ENCODE measurements at places on chromosomes 1 and 21.
A peak's percentile ranks its signal among the peaks of the same experiment; 100 is the strongest.

- DNase-seq, result no peak
These were observed 7.4 kb upstream of the RGS13 start for GRCh38 chr1:192628396-192629057.

DNA sequence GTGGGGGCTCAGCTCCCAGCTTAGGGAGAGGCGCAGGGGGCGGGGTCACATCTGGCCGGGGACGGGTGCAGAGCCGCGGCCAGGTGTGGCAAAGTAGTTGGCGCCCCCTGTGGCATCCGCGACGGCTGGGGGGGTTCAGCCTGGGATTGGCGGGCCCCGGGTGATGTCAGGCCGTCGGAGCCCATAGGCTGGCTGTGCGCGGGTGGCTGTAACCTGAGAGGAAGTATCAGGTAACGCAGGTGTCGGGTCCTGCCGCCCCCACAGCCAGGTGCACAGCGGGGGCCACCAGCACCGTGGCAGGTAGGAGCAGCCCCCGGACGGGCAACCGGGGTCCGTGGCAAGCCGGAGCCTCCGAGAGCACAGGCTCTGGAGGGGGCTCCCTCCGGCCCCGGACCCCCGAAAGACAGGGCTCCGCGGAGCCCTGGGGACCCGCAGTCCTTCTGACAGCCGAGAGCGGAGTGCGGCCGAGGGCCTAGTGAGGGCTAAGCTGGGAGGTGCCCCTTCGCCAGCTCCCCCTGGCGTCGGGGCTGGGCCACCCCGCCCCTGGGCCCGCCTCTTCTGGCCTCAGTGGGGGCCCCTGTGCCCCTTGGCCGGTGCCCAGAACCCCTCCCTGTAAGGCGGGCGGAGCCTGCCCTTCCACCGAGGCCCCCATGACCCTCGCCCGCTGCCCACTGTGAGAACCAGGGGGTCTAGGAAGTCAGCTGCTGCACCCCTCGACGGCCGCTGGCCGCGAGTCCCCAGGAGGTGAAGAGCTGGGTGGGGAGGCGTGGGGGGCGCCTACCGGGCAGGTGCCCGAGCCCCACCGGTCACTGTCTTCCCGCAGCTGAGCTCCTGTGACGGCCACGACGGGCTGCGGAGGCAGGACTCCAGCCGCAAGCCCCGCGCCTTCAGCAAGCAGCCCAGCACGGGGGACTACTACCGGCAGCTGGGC, 17.9 kb downstream of the TNFRSF25 start:
- peak; percentile 79 for DNase-seq

DNA sequence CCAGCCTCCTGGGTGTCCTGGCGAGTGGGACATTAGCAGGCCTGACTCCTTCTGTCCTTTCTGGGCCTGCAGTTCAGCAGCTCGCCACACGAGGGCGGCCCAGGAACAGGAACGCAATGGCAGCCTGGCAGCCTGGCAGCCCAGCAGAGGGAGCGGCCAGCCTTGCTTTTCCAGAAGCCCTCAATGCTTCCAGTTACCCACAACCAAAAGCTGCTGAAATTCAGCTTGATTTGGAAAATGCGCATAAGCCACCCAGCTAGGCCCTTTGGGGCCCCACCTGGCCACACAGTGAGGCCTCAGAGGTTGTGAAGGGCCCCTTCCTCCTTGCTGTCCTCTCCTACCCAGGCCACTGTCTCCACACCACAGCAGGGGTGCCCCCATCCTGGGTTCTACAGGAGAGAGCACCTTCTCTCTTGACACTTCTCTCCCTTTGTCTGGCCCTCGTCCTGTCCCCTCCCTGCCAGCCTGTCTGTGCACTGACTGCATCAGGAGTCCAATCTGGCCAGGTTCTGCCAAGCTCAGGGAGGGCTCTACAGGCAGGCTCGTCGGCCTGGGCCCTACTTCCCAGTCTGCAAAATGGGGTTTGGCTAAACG, 103.4 kb upstream of the VAMP3 start:
- peak; percentile 94 for DNase-seq

DNA sequence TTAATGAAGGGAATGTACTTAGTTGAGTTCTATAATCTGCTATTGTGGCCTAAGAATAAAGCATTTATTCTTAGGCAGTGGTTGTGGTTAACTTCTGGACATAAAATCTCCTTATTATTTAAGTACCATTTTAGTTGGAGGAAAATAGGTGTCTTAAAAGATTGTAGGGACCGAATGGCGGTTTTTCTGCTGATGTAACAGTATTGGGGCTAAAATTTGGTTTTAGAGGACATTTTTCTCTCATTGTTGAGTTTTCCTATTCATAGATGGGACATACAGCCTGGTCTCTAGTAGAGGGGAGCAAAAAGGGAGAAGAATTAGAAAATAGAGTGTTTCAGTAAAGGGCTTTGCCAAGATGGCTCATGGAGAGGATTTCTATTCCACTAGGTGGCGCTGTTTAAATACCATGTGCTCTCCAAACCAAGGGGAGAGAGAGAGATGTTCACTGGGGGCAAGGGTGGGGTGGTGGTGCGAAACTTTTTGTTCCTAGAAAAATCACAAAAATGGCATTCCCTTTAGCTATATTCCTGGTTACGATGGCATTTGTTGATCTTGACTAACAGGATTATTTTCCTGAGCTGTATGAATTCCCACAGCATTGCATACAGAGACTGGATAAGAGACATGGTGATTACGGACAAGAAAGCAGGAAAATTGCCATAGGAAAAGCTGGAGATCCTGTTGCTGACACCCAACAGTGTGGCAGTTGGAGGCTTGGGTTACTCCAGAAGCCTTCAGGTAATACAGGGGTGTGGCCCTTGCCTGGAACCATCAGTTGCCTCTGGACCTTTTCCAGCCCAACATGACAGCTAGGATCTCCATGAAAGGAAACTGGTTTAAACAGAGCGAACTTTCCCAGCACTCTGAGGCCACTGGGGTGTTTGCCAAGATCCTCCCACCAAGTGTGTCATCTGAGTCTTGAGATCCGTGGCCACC, 18.2 kb upstream of the FCGR2A start:
- no peak for DNase-seq

- no peak for DNase-seq
These were observed 110.5 kb upstream of the COA6 start for GRCh38 chr1:234262754-234263105.
